ENCODE measurements at places on chromosomes 16 and 17.

GRCh38 chr16:3143189-3143588 is 8.4 kb downstream of the ZNF213 start:
- DNase-seq, result no peak

DNA sequence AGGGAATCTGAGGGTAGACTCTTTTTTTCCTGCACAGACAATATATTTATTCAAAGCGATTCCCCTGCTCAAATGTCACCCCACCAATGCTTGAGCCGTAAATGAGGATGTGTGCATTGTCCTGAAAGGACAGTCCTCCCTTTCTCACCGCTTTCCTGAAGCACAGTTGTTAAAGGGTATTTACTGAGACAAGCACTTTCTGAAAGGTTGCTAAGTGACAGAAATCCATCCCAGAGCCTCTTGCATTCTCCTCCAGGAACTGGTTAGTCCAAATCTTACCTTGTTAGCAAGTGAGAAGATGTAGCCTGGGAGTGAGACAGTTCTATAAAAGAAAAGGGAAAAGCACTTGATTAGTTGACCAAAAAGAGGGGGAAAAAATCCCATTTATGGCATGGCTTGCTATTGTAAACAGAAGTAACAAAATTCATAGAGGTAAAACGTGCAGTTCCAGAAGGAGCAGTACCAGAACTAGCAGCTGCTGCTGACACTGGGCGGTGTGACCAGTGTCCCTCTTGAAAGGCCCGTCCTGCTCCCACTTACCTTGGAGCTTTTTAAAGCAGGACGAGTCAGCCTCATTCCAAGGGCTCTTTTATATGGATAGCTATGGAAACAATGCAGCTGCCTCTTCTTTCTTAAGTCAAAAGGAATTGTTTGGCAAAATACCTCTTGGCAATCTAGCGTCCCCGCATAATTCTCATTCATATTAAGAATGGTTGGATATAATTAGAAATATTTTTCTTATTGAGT is at the start of gene MYH2:
Gene MYH2, minus strand, starts transcription at position 563 of the 747 bp plus-strand sequence. CDS start 1,738 bp downstream, outside the sequence.
- DNase-seq, result no peak

DNA sequence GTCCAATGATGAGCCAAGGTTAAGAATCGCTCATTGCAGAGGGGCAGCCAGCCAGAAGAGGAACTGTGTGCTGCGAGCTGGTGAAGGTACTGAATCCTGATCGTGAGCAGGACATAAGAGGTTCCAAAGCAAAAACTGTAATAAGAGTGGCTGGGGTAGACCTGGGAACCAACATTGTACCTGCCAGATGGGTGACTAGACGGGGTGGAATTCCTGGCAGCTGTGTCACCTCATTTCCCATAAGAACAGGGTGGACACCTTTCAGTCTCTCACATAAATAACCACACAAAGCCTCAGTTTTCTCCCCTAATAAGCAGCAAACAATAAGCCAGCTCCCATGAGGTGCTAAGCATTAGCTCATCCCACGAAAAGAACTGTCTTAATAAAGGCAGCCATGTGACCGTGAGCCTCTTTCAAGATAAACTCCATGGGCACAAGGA is 290.3 kb downstream of the SOX9 start:
- no peak for DNase-seq

GRCh38 chr16:3475604-3476375 is 19.5 kb downstream of the C16orf90 start:
- no peak for DNase-seq

DNA sequence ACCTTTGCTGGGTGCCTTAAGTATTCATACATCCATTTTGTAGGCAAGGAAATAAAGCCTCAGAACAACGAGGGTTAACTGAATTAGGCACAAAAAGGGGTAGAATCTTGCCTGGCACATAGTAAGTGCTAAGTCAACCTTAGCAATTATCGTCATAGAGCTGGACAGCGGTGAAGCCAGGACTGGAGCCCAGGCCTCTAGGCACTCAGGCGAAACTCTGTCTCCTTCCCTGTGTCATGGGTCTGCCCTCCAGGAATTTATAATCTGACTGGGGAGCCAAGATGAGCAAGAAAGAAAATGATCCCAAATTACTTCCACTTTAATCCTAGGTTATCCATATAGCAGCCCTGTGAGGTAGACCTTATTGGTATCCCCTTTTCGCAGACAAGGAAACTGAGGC is 61.4 kb downstream of the KATNIP start:
- DNase-seq, result no peak

DNA sequence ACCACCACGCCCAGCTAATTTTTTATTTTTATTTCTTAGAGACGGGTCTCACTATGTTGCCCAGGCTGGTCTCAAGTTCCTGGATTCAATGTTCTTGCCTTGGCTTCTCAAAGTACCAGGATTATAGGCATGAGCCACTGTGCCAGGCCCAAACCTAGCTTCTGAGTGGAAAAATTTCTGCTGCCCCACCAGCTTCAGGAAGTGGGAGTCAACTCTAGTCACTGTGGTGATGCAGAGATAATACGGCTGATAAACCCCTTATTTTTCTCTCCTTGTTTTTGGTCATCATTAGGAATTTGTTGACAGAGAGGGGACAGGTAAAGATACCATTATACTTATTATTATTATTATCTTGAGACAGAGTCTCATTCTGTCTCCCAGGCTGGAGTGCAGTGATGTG is 27.8 kb upstream of the PHOSPHO1 start:
- DNase-seq, result no peak

DNA sequence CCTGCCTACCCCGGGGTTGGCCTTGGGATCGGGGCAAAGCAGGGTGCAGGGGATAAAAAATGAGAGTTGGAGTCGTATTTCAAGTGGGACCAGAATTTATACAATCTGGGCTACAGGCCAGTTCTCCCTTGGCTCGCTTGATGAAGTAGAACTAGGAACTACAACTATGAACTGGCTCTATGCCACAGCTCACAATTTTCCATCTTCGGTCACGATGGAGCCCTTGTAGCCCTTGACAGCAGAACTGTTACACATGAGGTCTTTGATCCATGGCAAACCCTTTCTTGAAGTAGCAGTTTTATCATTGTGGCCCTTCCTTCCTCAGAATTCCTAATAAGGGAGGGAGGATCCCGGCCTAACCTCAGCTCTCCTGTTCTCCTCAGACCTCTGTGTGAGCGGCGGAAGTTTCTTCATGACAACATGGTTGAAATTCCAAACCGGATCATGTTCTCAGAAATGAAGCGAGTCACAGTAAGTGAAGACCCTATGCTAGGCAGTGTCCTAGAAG is 17.1 kb downstream of the LIG3 start:
- DNase-seq, result no peak

DNA sequence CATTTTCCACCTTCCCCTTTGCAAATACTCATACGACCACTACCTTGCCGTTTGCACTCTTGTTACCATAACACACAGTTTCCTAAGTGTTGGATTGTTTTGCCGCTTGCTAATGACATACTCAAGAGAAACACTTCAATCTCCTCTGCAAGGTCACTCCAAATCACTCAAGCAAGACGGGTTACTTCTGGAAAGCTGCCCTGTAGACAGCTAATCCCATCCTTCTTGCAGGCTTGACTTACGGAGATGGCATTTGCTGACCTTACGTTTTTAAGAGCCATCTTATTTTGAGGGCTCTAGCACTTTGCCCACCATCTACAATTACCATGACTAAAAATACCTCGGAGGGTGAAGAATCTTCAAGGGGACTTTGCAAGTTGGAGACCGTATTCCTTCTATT is 46.2 kb downstream of the MYH3 start:
- no peak for DNase-seq

DNA sequence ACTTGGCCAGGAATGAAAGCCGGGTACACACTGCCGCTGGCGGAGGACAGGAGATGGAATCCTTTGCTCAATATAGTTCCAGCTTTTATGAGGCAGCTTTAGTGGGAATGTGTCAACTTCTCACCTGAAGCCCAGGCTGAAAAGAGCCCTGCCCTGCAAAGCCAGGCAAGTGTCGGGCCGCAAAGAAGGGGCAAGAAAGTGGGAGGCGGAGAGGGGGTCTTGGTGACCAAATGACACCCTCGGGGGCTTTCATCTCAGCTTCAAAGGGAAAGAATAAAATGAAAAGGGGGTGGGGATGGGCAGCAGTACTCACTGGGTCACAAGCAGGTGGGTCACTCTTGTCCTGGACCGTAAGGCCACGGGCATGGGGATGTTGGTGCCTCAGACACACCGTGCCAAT is 62.9 kb downstream of the C16orf95 start:
- no peak for DNase-seq

DNA sequence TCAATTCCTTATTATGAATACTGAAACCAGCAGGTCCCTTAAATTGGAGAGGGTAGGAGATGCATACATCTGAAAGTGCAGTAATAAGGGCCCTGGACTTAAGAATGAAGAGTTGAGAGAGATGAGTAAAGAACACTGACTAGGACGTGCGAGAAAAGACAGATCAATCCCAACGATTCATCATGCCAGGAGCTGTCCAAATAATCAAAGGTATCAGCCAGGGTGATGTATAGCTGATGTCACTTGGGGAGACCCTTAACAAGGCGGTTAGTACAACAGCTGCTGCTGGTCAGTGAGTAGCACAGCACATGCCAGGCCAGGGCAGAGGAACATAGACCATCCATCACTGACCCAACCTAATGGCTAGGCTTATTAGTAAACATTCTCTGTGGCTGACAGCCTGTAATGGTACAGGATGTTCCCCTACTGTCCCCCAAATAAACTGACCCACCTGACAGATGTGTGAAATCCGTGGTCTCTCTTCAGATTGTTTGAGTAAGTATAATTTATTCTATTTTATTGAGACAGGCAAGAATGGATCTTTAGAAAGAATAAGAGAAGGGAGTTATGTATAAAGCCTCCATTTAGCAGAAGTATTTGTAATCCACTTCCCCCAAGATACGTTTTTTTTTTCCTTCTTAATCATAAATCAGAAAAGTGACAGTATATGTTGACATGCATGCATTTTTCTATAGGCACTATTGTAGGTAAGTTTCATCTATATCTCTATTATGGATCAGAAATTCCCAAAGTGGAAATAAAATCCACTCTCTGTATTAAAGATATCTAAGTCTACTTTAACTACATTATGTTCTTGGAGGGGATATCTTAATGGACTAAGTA is 118.4 kb downstream of the SNX11 start:
- DNase-seq, result no peak

- no peak for DNase-seq
Measured at GRCh38 chr16:11205754-11206581, 50.0 kb downstream of the SOCS1 start.
